ENCODE measurements at places on chromosomes 2 and 18. TPM values are rescaled to one million over a fixed set of nuclear protein-coding genes. Genes with fewer than 3 reads are reported as not detected.

Gene LYPD6B
- total RNA-seq: not detected

Gene C2orf80
- total RNA-seq: not detected

Gene PER2
- total RNA-seq: 1.7 TPM

Gene MYO1B
- 96.8 TPM for total RNA-seq

Gene IL1RL2
- total RNA-seq: 0.13 TPM

All from dermis microvascular lymphatic vessel endothelial cell (primary cell).